ENCODE measurements at places on chromosomes 7 and 10.

GRCh38 chr7:11206177-11206899, 232.7 kb downstream of the PHF14 start:
- DNase-seq: peak; percentile 52

- DNase-seq: no peak
Observed at GRCh38 chr10:86410542-86411124, 44.0 kb upstream of the GRID1 start.

DNA sequence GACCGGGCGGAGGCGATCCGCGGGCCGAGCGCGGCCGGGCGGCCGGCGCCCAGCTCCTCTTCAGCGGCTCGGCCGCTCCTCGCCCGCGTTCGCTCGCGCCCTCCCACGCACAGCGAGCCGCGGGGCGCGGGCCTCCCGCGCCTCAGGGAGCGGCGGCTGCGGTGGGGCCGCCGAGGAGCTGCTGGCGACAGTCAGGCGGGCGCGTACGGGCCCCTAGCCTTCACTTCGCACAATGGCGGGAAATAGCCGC, at the start of gene MCMBP:
MCMBP (minus strand) TSS at position 234 of the 250 bp plus-strand sequence. CDS start 259 bp downstream, outside the sequence.
- DNase-seq: no peak

GRCh38 chr7:143300959-143301935, 13.1 kb downstream of the CASP2 start:
- no peak for DNase-seq

DNA sequence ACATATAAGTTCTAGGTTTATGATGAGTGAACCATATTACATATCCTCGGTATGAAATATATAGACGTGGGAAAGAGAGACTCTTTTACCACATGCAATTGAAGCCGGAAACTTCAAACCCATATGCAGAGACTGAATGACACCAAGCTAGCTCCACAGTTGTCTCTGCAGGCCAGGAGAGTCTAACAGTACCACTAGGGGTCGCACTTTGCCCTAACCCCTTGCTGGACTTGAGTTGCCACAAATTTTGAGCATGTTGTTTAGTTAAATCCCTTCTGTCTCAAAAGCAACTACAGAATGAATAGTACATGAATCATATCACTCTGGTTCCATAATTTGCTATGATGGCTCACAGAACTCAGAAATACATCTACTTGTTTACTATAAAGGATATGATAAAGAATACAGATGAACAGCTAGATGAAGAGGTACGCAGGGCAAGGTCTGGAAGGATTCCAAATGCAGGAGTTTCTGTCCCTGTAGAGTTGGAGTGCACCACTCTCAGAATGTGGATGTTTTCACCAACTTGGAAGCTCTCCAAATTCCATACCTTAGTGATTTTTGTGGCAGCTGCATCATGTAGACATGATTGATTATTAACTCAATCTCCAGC, 112.4 kb upstream of the YAE1 start:
- DNase-seq: peak; percentile 22

GRCh38 chr7:75537731-75538130, 45.6 kb downstream of the SPDYE5 start:
- DNase-seq: no peak

DNA sequence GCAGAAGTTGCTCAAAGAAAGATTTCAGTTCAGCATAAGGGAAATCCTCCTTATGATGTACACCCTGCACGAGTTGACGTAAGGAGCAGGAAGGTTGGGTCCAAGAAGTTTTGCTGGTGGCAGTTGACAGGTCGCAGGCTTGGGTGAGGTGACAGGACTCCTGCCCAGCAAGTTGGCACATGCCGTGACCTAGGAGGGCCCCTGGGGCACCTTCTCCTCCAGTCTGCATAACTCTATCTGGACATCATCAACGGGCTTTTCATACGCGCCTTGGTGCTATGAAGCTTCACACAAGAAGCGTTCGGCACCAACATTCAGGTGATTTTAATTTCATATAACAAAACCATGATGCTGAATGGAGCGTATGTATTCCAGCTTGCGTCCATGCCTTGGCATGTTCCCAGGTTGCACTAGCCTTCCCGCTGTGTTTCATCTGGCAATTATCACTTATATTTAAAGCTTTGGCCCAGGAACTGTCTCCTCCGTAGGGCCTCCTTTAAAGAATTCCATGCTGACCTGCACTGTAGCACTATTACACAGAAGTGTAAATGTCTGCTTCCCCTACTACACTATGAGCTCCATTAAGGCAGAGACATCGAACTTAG, 651.6 kb upstream of the FOXK1 start:
- DNase-seq: no peak

- DNase-seq: no peak
Observed at GRCh38 chr10:45811075-45811474, 36.2 kb downstream of the AGAP4 start.

DNA sequence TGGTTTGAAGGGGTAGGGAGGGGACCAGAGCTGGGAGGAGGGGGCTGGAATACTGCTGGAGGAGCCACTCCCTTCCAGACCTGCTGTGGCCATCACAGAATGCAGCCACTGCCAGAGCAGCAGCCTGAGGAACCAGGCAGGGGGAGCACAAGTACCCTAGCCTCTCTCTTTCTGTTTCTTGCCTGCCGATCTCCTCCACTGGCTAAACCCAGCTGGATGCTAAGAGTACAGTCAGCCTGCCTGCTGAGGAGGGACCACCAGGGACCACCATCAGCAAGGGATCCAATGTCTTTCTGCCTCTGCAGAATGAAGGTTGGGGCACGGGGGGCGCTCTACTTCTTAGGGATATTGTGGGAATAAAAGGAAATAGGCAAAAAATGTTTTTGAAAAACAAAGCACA, 4.7 kb downstream of the BLVRA start:
- DNase-seq: no peak

GRCh38 chr7:112080441-112080840, 125.8 kb downstream of the DOCK4 start:
- no peak for DNase-seq

- peak; percentile 47 for DNase-seq
Observed at GRCh38 chr10:96765406-96766240, 45.3 kb upstream of the PIK3AP1 start.
